Urinary bladder (tissue), 4 donors: ENCODE measurements at places on chromosomes 2 and 18. TPM values are rescaled to one million over a fixed set of nuclear protein-coding genes. Genes with fewer than 3 reads are reported as not detected.

ANTXR1 gene
- polyA plus RNA-seq = 53.0 TPM

- DNase-seq = no peak
Measured at GRCh38 chr2:39008665-39009064, 112.2 kb downstream of the SOS1 start.

EPB41L3 gene
- polyA plus RNA-seq = 25.9 TPM

KLHL14 gene
- polyA plus RNA-seq = 0.39 TPM

GRCh38 chr18:24968238-24968775 lies 383.7 kb downstream of the ZNF521 start:
- no peak for DNase-seq

DNA sequence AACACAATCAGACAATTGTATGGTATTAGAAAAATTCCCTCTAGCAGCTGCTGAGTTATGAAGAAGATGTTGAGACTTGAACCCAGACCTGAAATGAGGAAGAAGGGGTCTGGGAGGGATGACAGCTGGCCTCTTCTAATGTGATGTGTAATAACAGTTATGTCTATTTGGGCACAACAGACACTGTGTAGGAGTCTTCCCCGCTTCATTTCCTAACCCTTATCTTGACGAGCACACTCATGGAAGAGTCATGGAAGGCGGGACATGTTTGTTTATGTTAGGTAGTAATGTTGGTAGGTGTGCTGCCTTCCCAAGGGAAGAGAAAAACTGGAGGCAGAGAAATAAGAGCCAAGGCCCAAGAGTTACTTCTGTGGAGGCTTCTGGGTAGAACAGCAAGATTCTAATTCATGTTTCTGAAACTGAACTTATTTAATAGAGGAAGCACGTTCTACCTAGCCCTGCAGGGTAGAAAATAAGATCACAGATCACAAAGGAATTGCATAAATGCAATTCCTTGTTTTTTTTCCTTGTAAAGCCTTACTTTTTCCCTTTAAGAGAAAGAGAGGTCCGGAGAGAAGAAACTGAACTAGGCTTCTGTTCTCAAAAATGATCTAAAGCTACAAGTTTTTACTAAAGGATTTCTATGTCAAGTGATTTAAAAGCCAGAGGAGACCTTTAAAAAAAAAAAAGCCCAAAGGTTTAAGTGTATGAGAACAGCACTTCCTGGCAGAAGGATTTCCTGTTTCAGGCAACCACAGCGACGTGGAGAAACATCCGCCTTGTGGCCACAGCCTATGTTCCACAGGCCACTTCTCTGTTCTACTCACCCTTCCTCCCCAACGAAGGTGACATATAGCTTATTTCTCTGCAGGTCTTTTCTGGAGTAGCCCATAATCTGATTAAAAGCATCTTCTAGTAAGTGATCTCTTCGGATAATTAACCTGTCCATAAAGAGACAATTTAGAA lies 68.5 kb upstream of the STK17B start:
- no peak for DNase-seq

- no peak for DNase-seq
Measured at GRCh38 chr2:216987252-216987821, 127.5 kb upstream of the TNP1 start.

DNA sequence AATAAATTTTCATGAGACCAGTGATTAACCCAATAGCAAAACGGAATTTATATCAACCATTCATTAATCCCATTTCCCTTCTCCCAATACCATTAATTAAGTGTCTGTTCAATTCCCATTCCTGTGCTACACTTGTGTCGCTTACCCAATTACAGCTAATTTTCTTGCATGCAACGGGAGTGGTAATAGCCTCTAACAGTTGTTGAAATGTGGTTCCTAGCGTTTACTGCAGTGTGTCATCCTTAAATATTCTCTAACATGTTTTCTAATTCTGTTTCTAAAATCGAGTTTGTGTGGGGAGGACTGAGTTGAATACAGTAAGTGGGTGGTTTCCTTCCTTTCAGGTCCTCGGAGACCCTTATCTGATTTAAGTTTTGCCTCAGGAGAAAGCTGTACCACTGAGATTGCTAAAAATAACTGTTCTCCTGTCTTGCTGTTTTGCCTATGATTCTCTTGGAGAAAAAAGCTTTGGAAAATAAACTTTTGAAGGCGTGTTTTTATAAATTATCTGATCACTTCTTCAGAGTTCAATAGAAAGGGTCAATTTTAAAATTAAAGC lies 59.3 kb upstream of the LRRTM1 start:
- no peak for DNase-seq

STEAP3 gene
- 10.6 TPM for polyA plus RNA-seq

GRCh38 chr2:127737892-127738291 lies 36.6 kb downstream of the SFT2D3 start:
- no peak for DNase-seq

DNA sequence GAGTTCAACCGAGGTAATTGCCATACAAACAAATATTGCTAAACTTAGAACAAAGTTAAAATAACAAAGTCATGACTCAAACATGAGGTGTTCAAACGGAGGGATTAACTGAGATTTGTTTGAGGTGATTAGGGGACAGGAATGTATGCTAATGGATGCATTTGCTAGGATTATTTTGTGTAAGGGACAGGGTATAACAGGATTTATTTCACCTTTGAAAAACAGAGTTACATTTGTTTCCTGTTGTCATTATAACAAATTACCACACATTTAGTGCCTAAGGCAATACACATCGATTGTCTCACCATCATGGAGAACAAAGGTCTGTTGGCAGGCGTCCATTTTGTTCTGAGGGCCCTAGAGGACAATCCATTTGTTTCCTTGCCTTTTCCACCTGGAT lies 304.3 kb upstream of the CNTNAP5 start:
- DNase-seq = no peak

CASP8 gene
- polyA plus RNA-seq = 9.3 TPM

- no peak for DNase-seq
Measured at GRCh38 chr2:240362826-240363745, 72.4 kb upstream of the GPC1 start.

DNA sequence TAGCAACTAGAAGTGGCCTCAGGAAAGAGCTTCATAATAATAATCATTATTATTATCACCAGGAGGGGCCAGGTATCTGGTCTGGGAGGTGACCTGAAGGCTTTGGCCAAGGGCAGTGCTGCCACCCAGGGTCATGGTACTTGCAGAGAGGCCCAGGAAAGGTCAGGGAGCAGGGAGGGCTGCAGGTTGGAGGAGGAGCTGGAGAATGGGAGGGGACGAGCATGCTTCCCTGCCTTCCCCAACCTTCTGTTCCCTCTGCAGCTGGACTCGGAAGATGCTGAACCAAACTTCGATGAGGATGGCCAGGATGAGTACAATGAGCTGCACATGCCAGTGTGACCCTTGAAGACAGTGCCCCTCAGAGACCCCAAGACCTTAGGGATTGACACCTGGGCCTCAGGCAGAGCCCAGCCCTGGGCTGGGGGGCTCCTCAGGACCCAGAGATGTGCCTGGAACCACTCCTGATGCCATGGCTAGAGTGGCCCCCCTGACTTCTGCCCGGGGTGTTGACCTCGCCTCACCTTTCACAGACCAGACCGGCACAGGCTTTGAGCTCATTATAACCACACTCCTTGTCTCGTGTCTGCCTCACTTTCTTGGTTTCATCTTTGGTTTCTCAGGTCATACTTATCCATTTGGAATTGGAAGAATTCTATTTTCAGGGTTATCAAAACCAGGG lies 14.1 kb downstream of the SLC4A3 start:
- no peak for DNase-seq

GRCh38 chr18:24613896-24614640 lies 153.6 kb downstream of the HRH4 start:
- no peak for DNase-seq

- no peak for DNase-seq
Measured at GRCh38 chr18:7787339-7787738, 220.2 kb downstream of the PTPRM start.

DNA sequence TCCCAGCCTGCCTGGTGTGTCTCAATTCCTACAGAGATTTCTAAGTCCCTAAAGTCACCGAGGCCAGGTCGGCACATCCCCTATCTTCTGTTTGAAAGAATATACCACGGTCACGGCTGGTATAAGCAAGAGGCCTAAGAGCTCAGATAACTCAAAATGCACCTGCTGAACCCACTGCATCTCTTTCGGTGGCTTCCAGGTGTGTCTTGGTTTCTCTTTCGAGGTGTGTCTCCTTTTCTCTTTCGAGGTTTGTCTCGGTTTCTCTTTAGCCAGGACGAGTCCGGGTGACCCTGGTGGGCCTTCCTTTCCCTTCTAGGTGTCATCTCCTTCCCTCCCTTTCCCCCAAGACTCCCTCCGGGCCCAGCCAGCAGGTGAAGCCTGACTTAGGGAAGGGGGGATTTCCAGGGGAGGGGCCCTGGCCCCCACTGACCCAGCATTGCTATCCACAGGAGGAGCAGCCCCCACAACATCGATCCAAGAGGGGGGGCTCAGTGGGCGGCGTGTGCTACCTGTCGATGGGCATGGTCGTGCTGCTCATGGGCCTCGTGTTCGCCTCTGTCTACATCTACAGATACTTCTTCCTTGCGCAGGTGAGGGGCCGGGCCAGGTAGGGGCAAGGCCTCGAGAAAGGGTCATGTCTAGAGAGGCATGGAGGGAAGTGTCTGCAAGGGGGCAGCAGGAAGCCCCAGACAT lies 8.4 kb downstream of the ITM2C start:
- DNase-seq = no peak

DNA sequence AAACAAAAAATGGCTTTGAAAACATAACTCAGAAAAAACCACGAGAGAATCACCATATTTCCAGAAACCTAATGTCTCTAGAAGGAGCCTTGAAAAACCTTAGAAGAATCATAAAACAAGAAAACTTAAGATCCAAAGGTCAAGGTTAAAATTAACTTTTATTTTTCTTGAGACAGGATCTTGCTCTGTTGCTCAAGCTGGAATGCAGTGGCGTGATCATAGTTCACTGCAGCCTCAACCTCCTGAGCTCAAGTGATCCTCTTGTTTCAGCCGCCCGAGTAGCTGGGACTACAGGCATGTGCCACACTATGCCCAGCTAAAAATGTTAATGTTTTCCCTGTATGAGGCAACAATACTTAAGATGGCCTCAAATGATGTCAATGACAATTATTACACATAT lies 254.2 kb upstream of the SESTD1 start:
- no peak for DNase-seq

SMYD5 gene
- 18.2 TPM for polyA plus RNA-seq

- no peak for DNase-seq
Measured at GRCh38 chr2:28166956-28167355, 225.7 kb upstream of the FOSL2 start.

LCT gene
- polyA plus RNA-seq = not detected

G6PC2 gene
- not detected for polyA plus RNA-seq

METTL8 gene
- 13.1 TPM for polyA plus RNA-seq

DNA sequence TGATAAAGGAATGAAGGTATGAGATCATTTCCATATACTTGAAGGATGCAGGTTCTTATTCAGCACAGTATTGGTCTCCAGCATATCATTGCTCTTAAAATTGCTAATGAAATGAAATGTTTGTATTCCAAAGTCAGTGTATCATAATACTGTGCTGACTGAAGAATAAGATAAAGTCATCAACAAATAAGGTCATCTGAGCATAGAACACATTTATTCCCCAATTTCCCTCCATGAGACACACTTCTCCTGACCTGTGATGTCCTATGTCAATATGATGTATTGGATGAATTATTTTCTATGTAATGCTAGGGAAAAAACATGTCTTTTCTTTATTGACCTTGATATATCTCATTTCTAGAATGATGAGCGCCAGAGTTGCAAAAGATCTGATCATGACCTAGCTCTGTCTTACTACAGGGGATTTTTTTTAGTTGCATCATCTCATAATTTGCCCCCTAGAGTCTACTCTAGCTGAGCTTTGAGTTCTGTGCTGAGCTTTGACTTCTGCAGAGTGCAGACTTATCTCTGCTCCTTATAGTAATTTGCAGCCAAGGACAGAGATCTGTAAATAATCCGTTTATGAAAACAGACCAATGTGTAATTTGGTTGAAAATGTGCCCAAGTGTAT lies 859.8 kb downstream of the TRIB2 start:
- no peak for DNase-seq

- DNase-seq = no peak
Measured at GRCh38 chr2:65660340-65660739, 227.9 kb upstream of the SPRED2 start.

DNA sequence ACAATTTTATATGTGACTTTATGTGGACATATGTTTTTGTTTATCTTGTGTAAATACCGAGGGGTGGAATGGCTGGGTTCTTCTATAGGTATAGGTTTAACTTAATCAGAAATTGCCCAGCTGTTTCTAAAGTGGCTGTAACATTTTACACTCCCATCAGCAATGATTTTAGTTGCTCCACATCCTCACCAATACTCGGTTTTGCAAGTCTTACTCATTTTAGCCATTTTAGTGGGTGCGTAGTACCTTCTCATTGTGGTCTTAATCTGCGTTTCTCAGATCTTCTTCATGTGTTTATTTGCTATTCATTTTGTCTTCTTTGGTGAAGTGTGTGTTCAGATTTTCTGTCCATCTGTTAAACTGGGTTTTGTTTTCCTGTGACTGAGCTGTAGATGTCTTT lies 95.4 kb upstream of the BCL2L11 start:
- no peak for DNase-seq
